Activated T-cell treated with anti-CD3 and anti-CD28 coated beads, Interleukin-2, amount 50 U/mL, for 72 hours (primary cell): ENCODE measurements at places on chromosomes 6 and 20. TPM values are rescaled to one million over a fixed set of nuclear protein-coding genes. Genes with fewer than 3 reads are reported as not detected.

The TRIM40 gene
- total RNA-seq, result not detected

The ZSCAN12 gene
- total RNA-seq, result 6.4 TPM

The HLA-DRB5 gene
- not detected for total RNA-seq

The ARMH2 gene
- not detected for total RNA-seq

The SPTLC3 gene
- total RNA-seq, result 2.0 TPM

DNA sequence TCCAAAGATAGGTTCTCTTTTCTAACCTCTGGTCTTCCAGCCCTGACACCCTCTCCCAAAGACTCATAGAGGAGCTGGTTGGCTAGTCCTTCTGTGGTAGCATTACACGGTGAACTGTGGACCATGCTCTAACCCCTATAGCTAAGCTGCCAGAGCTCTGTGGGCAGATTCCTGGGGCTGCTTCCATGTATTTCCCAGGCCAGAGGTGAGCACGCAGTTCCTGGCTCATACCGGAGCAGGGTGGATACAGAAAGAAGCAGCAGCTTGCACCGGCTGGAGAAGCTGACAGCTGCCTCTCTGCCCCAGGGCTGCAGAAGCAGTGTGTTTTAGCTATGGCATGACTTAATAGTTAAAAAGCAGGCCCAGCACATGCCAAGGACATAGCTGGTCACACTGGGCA lies 84.1 kb upstream of the FOXP4 start:
- no peak for DNase-seq

GRCh38 chr6:128511506-128511905 lies 8.9 kb downstream of the PTPRK start:
- DNase-seq, result no peak

DNA sequence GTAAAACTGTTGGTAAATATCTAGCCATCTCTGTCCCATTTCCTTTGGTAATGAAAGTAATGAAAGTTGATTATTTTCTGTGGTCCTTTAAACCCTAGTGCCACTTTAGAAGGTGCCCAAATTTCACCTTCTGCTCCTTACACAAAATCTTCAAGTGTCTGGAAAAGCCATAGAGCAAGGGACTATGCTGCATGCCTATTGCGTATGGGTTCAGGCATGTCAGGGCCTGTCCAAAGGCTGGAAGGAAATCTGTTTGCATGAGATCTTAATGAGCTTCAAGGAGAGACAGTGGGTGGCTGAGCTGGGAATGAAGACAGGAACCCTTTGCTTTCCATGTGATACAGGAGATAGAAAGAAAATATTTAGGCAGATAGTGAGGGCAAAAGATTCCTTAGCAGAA lies 66.6 kb upstream of the CCN6 start:
- no peak for DNase-seq

DNA sequence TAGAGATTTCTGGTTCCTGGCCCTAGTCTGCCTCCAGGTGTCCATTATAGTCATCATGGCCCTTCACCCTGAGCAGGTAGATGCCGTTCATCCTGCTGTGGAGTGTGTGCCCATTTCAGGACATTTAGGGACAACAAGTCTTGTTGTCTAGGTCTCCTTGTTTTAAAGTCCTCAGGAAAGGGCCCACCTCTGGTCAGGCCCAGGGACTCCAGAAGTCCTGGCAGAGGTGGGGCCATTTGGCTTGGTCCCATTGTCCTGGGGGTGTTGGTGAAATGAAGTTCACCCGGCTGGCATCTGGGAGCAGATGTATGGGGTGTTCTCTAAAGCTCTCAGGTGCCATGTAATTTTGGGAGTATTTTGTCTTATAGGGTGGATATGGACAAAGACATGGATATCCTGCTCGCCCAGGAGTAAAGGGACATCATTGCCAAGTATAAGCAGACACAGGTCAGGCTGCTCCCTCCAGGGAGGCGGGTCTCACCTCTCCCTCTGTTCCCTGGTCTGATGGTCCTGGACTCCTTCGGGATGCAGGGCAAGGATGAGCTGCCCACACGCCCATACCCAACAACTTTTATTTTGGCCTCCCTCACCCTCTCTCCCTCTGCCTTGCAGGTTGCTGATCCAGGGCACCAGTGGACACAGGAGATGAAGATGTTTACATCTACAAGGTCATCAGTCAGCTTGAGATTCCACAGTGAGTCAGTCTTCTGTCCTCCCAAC lies 31.7 kb upstream of the MAS1L start:
- no peak for DNase-seq

- DNase-seq, result no peak
Observed at GRCh38 chr20:63709149-63709527, 1.3 kb downstream of the ZGPAT start.

- no peak for DNase-seq
Observed at GRCh38 chr6:130148181-130148580, 74.6 kb downstream of the SAMD3 start.

GRCh38 chr6:10540073-10540746 lies 19.1 kb downstream of the GCNT2 start:
- DNase-seq, result no peak

DNA sequence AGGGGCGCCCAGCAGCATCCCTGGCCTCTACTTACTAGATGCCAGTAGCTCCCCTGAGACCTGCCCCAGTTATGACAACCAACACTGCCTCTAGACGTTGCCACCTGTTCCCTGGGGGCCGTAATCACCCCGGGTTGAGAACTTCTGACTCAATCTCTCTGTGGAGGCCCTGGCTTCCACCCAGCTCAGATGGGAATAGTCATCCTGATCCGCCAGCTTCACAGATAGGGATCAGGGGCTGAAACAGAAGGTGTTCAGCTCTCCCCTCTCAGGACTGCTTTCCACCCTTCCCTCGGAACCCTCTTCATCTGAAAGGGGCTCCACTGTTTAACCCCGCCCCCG lies 3.3 kb downstream of the CAPN11 start:
- no peak for DNase-seq

DNA sequence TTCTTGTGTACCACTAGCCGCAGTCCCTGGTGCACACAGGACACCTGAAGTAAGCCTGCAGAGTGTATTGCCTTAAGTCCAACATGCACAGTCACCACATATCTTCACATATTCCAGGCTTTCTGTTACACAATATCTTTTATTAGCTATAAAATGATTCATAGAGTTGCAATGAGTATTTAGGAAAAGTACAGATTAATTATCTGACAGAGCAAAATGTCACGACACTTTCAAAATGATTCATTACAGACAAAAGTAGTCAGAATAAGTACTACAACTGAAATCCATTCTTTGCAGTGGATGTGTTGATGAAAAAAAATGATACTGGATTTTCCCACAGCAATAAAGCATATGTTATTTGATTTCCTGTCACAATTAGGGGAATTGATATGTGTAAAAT lies 199.5 kb upstream of the ASCC3 start:
- no peak for DNase-seq

DNA sequence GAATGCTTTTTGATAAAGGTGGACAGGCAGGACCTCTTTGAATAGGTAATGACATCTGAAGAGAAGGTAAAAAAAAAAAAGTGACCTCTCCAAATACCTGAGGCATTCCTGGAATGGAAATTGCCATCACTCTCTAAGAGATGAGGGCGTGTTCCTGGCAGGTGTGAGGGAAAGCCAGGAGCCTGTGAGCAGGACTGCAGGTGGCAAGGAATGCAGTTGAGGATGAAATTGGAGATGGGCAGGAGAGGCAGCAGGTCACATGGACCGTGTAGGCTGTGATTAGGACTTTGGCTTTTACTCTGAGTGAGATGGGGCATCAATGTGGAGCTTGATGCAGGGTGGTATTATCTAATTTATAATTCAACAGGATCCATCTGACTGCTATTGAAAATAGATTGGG lies 227.4 kb downstream of the LRFN2 start:
- DNase-seq, result no peak

- DNase-seq, result no peak
Observed at GRCh38 chr6:25083784-25084507, 148.2 kb upstream of the RIPOR2 start.

DNA sequence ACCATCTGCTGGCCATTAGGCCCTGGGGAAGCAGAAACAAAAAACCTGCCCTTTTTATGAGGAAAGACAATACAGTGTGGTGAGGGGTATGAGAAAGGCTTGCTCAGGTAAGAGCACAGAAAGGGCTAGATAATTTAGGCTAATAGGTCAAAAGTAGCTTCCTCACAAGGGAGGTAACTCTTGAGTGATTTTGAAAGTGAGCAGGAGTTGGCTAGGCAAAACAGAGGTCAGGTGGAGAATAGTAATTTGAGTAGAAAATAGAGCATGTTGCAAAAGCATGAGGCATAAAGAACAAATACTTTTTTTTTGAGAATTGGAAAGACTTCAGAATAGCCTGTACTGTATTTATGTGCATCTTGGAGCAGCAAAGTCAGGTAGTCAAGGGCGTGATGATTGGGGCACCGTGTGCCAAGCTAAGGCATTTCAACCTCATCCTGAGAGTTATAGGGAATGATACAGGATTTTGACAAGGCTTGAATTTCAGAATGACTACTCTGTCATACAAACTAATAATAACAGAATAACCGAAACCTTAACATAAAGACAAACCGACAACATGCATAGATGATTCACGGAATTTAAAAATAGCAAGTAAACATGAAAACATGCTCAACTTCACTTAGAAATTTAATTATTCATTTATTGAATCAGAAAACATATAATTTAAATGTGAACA lies 123.0 kb upstream of the ENPP5 start:
- no peak for DNase-seq
